ENCODE measurements at places on chromosomes 12 and 14. TPM values are rescaled to one million over a fixed set of nuclear protein-coding genes. Genes with fewer than 3 reads are reported as not detected.

- DNase-seq: no peak
Observed at GRCh38 chr14:21215879-21216251, 53.4 kb downstream of the HNRNPC start.

DNA sequence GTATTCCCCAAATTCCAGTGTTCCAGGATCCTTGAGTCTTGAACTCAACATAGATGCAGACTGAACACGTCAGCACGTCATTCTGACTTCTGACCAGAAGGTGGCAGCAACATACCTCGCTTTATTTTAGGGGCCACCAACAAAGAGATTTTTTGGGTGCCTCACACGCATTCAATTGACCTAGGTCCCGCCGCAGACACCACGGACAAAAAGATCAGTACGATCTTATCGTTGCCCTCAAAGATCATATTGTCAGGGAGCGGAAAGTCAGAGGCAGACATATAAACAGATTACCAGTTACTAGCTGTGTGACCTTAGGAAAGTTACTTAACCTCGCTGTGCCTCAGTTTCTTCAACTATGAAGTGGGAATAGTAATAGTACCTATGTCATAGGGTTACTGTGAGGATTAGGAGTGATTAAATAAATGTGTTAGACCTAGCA lies 6.5 kb upstream of the PRPH start:
- peak; percentile 83 for DNase-seq

- DNase-seq: no peak
Observed at GRCh38 chr14:104102282-104102914, 16.9 kb downstream of the ASPG start.

TSPAN11 gene
- not detected for polyA plus RNA-seq

SLCO1B1 gene
- polyA plus RNA-seq: not detected

- DNase-seq: no peak
Observed at GRCh38 chr14:99194136-99194535, 77.9 kb downstream of the BCL11B start.

- no peak for DNase-seq
Observed at GRCh38 chr12:63882844-63883243, 38.3 kb downstream of the SRGAP1 start.

DNA sequence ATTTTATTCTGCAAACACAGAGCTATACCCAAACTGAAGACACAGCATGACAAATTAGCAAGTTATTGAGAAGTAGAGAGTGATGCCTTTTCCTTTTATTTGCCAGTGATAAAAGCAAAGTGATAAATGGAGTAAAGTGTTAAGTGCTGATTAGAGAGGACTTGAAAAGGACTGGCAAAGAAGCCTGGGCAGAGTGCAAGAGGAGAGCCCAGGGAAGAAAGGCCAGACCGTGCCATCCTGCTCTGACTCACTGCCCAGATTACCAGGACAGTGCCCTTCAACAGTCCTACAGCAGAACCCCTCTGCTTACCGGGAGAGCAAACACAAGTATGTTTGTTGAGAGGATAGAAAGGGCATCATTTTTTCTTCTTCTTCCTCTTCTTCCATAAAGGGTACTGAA lies 106.5 kb downstream of the ETV6 start:
- no peak for DNase-seq

NID2 gene
- polyA plus RNA-seq: not detected

DNA sequence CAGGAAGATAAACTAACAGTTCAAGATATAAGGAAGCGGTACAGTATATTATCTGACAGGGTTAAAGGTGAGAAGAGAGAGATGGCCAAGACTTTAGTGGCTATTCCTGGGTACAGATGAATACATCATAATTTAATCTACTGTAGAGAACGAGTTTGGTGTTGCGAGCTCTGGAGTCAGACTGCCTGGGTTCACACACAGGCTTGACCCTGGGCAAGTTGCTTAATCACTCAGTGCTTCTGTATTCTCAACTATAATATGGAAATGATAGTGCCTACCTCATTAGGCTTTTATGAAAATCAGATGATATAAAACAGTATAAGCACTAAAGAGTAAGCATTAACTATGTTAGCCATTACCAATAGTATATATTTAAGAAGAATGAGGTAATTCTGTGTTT lies 3.5 kb downstream of the PPM1H start:
- no peak for DNase-seq

DNA sequence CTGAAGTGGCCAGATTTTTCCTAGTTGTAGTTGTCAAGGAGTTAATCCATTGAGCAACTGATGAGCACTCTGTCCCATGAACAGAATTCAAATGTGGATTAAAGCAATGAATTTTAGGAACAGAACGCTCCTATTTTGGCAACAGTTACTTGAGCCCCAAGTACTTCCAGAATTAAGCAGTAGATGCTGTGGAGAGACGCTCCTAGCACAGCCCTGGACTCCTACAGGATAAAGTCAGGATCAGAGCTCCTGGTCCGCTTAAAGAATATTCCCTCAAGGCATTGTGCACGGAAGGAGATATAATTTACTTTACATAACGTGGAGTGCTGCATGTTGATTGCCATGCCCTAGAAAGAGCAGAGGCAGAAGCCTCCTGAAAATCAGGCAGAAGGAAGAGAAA lies 53.4 kb downstream of the FLRT2 start:
- DNase-seq: no peak
